ENCODE measurements at places on chromosomes 12 and 14.

- no peak for DNase-seq
These were observed 9.3 kb downstream of the GALNT9 start for GRCh38 chr12:132319991-132320570.

- no peak for DNase-seq
These were observed 2.6 kb downstream of the POMT2 start for GRCh38 chr14:77318006-77318553.

DNA sequence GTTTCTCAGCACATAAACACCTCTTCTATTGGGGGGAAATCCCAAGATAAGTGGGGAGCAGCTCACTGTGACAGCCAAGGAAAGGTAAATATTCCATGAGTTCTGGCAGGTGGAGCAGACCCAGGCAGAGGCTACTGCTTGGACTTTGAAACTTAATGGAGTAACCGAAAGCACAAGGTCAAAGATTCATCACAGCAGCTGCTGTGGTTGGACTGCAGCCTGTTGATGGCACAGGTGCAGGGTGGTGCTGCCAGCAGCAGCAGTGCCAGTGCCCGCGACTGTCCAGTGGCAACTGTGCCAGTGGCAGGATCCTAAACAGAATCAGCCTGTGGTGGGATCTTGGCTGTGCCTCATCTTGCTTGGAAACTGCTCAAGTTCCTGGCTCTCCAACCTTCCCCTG lies 81.4 kb upstream of the ARID2 start:
- no peak for DNase-seq

- no peak for DNase-seq
These were observed 143.0 kb upstream of the DDHD1 start for GRCh38 chr14:53295985-53296582.

GRCh38 chr14:94395888-94396574 lies 7.6 kb upstream of the SERPINA1 start:
- DNase-seq: no peak

Measured in NCI-H2081 treated with DMSO at 0.1 percent for 48 hours (cell line).